ENCODE measurements at places on chromosomes 1 and 21.

DNA sequence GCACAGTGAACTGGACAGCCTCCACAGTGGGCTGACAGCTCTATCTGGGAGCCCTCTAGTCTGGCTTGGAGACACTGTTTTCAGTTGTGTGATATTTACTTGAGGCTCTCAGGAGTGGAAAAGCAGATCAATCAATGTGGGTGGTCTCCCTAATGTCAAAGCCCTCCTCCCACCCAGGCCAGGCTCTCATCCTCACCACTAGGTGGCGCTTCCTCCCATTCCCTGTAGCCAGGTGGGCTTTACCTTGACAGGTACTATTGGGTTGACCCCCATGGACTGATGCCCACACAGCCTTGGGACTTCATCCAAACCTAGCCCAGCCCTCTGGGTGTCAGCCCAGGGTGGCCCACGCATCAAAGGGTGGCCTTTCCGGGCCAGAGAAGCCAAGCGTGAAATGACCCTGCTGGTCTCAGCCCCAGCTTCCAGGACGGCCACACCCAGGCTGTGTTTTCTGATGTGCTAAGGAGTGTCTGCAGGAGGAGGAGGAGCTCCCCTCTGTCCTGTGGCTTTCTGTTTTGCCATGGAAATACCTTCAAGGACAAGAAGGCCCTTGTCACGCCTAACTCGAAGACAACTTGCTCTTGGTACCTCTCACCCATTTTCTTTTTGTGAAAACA, 54.0 kb downstream of the CLIC6 start:
- DNase-seq, result peak; percentile 86

- peak; percentile 73 for DNase-seq
Measured at GRCh38 chr1:150022357-150022756, 11.8 kb upstream of the OTUD7B start.

DNA sequence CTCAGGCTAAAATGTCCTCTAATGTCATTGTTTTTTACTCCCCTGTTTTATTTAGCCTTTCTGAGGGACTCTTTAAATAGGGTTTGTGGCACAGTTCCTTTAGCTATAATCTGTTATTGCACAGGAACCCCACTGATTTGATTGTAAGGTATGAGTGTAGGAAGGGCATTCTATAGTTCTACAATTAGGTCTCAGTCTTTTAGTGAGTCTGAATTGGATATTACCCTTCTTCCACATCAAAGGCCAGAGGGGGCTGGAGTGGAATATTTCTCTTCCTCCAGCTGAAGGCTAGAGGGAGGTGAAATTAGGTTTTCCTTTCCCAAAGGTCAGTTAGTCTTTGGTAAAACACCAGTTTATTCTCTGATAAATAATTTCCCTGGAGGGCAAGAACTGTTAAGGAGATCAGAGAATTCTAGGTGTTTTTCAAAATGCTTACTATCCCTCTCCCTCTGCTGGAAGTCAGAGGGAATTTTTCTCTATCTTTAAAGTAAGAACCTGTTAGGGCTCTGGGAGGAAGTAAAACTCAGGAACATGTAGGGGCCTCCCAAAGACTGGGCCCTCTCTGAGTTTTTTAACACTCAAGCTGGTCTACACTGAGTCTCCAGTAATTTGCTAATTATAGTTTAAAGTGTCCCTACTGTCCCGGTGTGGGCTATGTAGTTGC, 176.3 kb upstream of the ZNHIT6 start:
- DNase-seq, result peak; percentile 33

DNA sequence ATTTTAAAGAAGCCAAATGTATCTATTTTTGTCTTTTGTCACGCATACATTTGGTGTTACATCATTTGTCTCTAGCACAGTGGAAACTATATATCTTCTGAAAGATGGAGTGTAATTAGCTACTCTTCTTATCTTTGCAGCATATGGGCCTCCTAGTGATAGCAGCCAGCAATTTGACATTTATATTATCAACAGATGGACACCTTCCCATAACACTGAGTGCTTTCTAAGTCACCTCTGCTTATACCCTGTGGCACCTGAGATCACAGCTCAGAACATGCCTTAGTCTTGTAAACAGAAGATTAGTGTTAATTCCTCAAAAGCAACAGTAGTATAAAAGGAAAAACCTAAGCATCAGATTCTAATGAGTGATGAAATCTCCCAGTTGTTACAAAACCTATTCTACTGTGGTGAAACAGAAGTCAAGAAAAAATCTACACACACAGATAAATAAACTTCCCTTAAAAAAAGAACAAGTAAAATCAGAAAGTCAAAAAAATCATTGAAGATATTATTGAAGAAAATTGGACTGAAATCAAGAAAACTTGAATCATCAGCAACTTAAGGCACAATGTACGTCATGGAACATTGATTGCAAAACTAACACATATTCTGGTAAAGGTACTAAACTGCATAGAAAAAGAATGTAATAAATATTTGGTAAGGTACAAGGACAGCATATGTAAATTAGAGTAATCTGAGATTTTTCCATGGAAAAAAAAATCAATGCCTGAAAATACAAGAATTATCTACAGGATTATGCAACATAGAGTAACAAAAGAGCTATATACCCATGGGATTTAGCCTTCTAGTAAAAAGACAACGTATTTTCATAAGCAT, 61.7 kb downstream of the KCNT2 start:
- DNase-seq, result no peak

DNA sequence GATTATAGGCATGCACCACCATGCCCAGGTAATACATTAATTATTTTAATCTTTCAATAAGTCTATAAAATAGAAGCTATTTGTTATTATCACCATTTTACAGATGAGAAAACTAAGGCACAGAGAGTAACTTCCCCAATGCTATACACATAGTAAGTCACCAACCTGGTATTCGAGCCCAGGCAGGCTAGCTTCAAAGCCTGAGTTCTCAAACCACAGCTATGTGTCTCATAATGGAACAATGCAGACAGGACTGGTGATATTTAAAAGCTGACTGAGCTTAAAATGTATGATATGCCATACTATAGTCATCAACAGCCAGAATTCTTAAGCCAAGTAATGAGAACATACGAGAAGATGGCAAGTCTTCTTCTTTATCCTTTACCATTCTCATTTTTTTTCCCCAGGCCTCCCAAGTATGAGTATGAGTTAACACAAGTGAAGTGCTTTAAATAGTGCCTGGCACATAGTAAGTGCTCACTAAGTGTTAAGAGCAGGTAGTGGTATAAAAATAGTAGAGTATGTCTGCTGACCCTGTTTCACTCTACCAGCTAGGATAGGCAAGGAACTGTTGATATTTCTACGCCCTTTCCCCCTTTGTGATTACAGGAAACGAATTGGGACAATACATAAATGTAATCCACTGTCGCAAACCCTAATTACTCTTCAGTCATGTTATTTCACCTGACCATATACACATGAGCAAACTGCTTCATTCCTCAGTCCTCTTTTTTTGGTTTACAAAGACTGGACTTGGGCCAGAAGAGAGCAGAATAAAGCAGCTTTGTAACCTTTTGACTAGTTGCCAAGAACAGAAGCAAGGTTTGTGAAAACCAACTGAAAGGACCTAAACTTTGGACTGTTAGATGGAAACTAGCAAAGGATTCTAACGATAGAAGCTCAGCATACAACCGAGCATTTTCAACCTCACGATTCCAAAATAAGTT, 9.5 kb downstream of the EYA3 start:
- no peak for DNase-seq

DNA sequence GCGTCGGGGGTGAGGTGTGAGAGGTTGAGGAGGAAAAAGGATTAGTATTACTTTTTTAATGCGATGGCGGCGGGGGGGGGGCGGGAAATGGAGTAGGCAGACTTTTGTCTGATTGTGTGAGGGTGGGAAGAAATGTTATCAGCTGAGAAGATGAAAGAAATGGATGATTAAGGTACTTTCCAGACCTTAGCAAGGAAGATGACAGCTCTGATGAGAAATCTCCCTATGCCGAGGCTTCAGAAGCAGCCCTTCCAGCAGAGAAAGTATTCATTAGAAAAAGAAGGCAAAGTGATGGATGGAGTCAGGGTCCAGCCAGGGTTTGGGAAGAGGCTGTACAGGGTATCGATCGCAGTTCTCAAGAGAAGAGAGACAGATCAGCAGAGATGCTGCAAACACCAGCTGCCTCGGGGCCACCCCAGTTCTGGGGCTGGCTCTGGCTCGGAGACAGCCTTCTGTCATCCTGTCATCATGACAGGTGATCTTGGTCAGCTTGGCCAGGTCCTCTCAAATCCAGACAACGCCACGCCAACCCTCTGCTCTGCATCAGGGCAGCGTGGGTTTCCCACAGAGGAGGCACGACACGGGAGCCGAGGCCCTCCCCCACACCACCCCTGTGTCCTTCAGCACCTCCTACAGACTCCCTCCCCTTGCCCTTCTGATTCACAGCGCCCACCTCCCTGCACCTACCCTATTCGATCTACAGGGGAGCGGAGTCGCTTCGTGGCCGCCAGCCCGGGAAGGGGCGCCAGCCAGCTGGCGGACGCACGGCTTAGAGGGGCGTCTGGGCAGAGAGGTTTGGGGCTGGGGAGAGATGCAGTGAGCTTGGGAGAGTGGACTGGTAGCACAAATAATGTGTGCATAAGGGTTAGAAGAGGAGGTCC, 674 bp upstream of the ATXN7L2 start:
- DNase-seq, result no peak

GRCh38 chr21:44677881-44678280, 4.1 kb downstream of the KRTAP12-1 start:
- DNase-seq, result no peak

DNA sequence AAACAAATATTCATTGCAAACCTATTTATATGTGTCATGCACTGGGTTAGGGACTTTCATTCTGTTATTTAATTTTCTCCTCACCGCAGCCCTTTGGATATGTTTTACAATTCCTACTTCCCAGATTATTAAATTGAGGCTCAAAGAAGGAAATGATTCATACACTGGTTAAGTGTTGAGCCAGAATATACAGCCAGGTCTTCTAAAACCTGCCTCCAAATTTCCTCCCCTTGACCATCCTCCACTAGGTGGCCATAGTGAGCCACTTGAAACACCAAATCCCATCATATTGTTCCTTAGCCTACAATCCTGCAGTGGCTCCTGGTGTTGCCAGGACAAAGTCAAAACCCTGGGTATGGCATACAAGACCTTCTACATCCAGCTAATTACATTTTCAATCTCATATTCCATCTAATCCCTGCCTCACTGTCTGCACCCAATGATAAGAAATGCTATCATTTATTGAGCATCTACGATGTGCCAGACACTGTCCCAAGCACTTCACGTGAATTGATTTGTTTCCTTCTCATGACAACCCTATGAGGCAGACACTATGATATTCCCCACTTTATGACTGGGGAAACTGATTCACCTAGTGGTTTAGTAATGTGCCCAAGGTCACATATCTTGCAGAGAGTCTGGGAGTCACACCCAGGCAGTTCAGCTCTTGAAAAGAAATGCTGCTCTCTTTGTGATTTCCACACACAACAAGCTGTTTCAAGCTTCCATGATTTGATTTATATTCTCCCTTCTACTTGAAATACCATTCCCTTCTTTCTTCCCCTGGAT, 23.6 kb upstream of the KIRREL1 start:
- DNase-seq, result peak; percentile 84

DNA sequence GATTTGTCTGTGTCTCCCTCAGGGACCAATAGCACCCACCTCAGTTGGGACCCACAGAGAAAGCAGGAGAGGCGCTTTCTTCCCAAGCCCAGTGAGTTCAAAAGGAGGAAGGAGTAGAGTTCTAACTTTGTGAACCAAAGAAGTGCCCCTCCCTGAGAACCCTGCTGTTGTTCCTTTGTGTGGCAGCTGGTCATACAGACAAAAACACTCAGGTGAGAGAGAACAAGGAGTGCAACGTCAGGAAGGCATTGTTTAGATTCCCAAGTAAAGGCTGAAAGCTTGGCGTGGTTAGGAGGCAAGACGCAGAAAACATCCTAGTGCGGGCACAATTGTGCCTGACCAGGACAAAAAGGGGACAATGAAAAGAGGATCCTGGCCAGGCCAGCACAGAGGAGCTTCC, 654.6 kb downstream of the KIF26B start:
- DNase-seq, result peak; percentile 52

DNA sequence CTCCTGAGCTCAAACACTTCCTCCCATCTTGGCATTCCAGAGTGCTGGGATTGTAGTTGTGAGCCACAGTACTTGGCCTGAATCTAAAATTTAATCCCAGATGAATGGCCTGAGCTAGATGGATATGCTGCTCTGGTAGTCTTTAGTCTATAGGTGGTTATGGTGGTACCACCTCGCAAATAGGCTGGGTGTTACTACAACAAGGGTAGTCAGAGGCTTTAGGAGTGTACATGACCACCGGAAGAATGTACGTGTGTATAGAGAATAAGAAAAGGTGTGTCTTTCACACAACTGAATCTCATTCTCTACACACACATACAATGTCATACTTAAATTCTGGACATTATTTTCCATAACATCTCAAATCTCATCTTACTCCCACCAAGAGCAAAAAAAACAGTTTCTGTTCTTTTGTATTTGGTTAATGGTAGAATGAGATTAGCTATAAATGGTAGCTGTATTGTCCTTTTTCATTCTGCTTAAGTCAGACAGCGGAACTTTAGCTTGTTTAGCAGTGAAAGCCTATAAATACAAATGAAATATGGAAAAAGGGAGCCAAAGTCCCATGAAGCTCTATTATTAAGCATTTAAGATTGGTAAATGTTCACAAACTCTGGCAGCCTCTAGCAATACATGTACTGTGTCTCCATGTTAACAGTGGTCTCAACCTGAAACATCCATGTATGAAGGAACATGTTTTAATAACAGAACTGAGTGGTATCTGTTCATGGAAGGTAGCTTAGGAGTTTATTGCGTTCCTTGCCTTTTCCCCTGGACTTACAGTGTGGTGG, 16.2 kb downstream of the CAP1 start:
- no peak for DNase-seq

Measured in endodermal cell (in vitro differentiated cells).